ENCODE measurements at places on chromosomes 11 and 22.

- ATAC-seq = no peak
These were observed 82.6 kb downstream of the TENM4 start for GRCh38 chr11:79358258-79358657.

- ATAC-seq = no peak
These were observed 131.2 kb upstream of the B3GAT1 start for GRCh38 chr11:134543241-134543640.

- ATAC-seq = no peak
These were observed 16.3 kb upstream of the SORL1 start for GRCh38 chr11:121435551-121436511.

GRCh38 chr11:70029861-70030380, 48.2 kb upstream of the ANO1 start:
- no peak for ATAC-seq

DNA sequence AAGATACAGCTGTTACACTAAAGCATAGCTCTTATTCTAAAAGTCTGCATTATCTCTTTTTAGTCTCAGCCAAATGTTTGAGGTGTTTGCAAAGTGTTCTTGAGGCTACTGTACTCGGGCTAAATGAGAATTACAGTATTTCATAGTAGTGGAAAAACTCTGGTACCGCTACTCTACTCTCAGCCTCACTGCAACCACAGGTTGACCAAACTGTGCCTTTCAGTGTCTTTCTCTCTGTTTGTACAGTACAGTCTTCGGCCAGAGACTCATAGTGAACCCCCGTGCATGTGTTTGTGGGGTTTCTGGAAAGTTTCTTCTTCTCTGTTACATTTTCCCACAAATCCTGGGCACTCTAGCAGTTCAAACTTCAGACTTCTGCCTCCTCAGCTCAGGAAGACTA, 7.4 kb upstream of the LUZP2 start:
- no peak for ATAC-seq

DNA sequence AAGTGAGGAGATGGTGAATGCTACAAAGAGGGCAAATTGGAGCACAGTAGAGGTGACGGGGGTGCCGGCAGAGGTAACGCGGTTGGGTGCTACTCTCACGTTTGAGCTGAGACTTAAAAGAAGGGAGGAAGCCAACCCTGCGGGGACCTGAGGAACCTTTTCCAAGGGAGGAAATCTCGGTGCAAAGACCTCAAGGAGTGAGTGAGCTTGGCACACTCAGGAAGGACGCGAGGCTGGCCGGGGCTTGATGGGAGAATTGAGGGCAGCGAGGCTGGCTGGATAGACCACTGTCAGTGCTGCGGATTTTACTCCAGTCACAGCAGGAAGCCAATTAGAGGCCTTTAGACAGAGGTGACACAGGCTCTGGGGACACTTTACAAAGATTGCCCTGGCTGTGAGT, 25.0 kb downstream of the TSKU start:
- no peak for ATAC-seq

GRCh38 chr11:73387594-73388264, 11.5 kb downstream of the RELT start:
- no peak for ATAC-seq
